ENCODE measurements at places on chromosomes 5 and 9.

- no peak for DNase-seq
Observed at GRCh38 chr5:98519571-98519970, 253.9 kb upstream of the RGMB start.

GRCh38 chr5:168649306-168649705 lies 70.1 kb upstream of the PANK3 start:
- DNase-seq, result no peak

- DNase-seq, result no peak
Observed at GRCh38 chr5:149489605-149490037, 61.6 kb downstream of the CSNK1A1 start.

DNA sequence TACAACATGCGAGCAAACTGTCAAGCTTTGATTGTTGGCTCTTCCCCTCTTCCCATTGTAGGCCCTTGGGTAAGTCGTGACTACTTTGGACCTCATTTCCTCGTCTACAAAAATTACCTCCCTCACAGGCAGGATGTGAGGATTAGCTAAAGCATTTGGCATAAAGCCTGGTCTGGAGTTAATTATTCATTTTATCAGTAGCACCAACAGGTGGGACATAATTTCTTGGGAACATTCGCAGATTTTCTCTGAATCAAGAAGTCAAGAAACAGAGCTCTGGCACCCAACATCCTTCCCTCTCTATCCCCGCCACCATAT lies 39.9 kb upstream of the SEMA6A start:
- DNase-seq, result no peak

GRCh38 chr5:170268884-170269283 lies 28.7 kb downstream of the LCP2 start:
- DNase-seq, result no peak

- no peak for DNase-seq
Observed at GRCh38 chr9:114059047-114059803, 18.9 kb downstream of the AMBP start.

GRCh38 chr9:99249619-99250018 lies 27.5 kb downstream of the SEC61B start:
- DNase-seq, result no peak

GRCh38 chr5:107393851-107394250 lies 276.9 kb downstream of the EFNA5 start:
- no peak for DNase-seq

GRCh38 chr5:157109744-157110143 lies 900 bp upstream of the HAVCR2 start:
- no peak for DNase-seq

DNA sequence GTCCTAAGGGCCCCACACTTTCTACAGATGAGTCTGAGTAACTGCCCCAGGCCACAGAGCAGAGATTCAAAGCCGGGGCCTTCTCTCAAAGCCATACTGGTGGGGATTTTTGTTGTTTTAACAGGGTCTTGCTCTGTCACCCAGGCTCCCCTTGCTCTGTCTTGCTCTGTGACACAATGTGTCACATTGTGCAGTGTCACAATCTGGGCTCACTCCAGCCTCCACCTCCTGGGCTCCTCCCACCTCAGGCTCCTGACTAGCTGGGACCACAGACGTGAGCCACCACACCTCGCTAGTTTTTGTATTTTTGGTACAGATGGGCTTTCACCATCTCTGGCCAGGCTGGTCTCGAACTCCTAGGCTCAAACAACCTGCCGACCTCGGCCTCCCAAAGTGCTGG lies 8.6 kb downstream of the AGPAT2 start:
- no peak for DNase-seq

- no peak for DNase-seq
Observed at GRCh38 chr9:117917873-117918272, 213.7 kb downstream of the TLR4 start.

DNA sequence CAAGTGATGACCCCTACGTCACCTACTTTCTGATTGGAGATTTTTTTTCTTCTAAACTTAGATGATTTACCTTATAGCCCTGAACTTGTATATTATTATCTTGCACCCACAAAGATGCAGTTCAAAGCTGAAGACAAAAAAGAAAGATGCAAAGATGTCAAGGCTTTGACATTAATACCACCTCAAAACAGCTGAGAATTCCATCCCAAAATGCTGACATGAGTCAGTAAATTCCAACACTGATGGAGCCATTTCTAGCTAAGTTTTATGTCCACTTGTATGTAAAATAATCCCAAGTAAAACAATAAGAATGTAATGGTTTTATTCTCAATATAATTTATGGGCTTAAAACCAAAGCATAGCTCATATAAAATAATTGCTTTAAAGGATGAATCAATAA lies 91.5 kb upstream of the CDH9 start:
- no peak for DNase-seq

GRCh38 chr9:107216329-107216728 lies 66.8 kb upstream of the RAD23B start:
- DNase-seq, result no peak

GRCh38 chr9:125176636-125177035 lies 13.0 kb downstream of the PPP6C start:
- no peak for DNase-seq

GRCh38 chr9:115229496-115229895 lies 111.5 kb upstream of the TNC start:
- DNase-seq, result no peak

- DNase-seq, result no peak
Observed at GRCh38 chr5:66443462-66444130, 152.6 kb upstream of the MAST4 start.

DNA sequence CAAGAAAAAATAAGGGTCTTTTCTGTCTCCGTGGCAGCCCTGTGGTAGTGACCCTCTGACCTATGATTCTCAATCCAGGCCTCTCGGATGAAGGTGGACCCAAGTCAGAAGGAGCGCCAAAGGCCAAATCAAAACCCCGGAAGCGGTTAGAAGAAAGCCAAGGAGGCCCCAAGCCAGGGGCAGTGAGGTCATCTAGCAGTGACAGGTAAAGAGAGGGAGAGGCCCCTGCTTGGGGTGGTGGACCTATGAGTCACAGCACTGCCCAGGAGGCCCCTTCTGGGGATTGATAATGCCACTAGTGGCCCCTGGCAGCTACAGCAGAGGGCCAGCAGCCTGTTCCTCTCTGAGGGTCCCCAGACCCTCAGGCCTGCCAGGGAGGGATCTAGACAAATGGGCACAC lies 6.4 kb upstream of the SLC2A8 start:
- DNase-seq, result no peak

DNA sequence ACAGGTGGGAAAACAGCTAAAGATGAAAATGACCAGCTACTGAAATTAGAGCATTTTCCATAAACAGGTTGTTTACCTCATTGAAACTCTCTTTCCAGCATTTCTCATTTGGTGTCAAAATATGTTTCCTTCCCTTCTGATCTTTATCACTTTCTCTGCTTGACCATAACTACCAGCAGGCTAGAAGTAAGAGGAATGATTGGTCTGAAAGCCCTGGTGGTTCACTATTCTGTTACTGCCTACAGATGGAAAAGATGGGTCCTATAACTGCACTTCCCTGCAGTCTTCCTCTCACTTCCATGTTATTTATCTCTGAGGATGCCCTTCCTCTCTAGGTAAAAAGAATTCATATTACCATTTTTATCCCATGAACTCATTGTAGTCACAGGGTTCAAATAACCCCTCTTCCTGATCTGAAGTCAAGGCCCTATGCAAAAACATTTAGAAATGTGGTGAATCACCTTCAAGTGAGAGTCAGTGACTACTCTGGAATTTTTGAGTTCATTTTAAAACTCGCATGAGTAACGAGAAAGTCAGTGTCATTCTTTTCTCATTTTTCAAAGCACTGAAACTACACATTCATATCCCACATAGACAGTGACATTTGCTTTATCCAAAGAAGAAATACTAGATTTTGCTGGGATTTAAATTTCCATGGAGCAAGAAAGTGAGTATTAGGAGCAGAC lies 51.7 kb downstream of the ZNF474 start:
- DNase-seq, result no peak

GRCh38 chr5:121144764-121145163 lies 680.7 kb downstream of the PRR16 start:
- no peak for DNase-seq

DNA sequence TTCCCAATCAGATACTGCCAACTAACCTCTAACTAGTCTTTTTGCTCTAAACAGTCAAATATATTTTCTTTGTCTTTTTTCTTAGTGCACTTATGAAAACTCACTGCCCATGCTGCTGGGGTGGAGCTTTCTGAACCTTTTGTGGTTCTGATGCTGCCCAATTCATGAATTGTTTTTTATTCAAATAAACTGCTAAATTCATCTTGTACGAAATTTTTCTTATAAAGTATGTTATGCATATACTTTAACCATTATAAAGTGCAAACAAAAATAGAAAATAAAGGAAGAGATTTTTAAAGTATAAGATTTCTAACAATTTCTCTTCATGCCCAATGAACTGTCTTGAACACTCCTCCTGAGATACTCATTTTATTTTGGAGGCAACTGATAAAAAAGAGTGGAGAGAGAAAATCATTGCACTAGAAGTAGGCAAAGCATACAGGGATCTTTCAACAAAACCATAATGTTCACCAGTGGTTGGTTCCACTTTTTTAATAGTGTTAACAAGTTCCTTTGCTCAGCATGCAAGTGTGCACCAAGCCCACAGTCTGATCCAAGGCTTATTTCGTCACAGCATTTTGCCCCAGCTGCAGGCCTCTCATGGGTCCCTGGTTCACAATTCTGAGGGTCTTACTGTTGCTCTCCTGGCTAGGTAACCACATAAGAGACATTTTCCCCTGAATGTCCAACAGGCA lies 6.2 kb upstream of the FYB1 start:
- no peak for DNase-seq

DNA sequence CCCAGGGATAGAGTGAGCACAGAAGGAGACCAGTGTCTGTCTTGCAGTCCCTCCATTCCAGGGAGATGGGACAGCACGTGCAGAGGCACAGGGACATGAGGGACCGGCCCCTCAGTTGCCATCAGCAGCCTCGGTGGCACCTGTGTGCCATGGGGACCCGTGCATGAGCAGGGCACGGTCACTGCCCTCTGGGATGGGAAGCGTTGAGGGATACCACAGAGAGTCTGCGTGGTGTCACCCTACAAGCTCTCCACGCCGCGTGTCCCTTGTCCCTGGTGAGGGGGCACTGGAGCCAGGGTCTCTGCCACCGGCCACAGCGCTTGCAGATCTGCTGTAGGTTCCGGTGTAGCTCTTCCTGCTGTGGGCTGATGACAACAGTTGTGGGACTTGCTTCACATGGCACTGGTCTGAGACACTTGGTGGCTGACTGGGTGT lies 108.1 kb downstream of the CACNA1B start:
- no peak for DNase-seq

- no peak for DNase-seq
Observed at GRCh38 chr5:124701873-124702425, 44.5 kb downstream of the ZNF608 start.

DNA sequence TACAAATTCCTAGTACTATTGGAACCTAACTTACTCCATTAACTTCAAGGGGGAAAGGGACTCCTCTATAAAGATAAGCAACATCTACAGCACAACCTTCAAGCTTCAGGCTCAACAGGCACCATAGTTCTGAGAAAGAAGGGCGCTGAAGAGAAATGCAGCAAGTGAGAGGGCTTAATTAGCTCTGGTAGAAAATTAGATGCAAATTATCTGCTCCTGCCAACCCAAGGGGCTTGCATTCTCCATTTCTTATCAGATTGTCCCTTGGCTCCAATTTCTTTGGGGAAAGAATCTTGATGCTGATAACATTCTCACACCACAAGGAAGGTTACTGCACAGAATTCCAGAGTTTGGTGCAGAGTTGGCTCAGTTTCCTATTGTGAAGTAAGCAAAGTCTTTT lies 214.6 kb downstream of the GABRG2 start:
- DNase-seq, result no peak

- DNase-seq, result no peak
Observed at GRCh38 chr5:151624476-151624875, 33.3 kb upstream of the FAT2 start.

- no peak for DNase-seq
Observed at GRCh38 chr9:94665613-94666012, 26.3 kb upstream of the FBP1 start.

DNA sequence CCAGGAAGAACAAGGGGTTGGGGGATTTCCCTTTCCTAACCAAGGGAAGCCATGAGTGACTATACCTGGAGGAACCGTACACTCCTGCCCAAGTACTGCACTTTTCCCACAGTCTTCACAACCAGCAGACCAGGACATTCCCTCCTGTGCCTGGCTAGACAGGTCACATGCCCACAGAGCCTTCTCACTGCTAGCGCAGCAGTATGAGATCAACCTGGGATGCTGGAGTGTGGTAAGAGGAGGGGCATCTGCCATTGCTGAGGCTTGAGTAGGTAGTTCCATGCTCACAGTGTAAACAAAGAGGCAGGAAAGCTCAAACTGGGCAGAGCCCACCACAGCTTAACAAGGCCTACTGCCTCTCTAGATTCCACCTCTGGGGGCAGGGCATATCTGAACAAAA lies 35.9 kb downstream of the SAXO1 start:
- no peak for DNase-seq

DNA sequence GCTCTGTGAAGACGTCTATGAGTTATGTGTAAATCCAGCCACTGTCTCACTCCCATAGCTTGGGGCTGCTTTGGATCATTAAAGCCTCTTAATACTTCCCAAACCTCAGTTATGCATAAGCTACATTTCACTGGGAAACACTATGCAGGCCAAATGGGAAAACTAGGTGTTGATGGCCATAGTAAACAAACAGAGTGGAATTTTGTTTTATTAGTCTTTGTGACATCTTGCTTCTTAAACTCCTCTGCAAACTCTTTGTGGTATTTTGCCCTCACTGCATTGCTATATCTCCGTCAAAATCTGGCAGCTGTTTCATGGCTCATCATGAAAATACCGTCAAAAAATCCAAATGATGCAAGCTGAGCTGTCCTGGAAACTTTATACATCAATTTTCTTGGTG lies 167.2 kb upstream of the HMHB1 start:
- DNase-seq, result no peak

- no peak for DNase-seq
Observed at GRCh38 chr5:150670948-150671310, 9.9 kb downstream of the MYOZ3 start.

Data from activated T-helper 1 cell treated with Interleukin-2 at 50 U/mL for 16 hours (primary cell).